ENCODE measurements at places on chromosomes 4 and X.

- no peak for DNase-seq
These were observed 303.3 kb downstream of the FRMPD4 start for GRCh38 chrX:12441381-12442128.

- DNase-seq = no peak
These were observed 225.0 kb upstream of the PUDP start for GRCh38 chrX:7372825-7373525.

DNA sequence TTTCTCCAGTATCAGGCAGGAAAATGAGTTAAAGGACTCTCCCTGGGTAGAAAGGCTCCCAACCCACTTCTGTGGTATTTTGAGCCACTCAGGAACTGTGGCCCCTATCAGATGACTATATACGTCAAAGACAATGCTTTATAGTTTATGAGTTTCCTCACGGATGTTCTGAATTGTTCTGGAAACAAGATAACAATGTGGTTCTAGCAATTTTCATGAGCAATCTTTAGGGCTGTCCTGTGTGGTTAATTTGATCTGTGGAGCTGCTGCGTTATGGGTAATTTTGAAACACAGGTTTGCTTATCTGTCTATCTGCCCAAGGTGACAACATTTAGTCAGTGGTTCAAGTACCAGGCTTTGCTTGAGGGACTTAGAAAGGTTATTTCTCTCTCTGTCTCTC, 46.7 kb upstream of the IL2 start:
- no peak for DNase-seq

DNA sequence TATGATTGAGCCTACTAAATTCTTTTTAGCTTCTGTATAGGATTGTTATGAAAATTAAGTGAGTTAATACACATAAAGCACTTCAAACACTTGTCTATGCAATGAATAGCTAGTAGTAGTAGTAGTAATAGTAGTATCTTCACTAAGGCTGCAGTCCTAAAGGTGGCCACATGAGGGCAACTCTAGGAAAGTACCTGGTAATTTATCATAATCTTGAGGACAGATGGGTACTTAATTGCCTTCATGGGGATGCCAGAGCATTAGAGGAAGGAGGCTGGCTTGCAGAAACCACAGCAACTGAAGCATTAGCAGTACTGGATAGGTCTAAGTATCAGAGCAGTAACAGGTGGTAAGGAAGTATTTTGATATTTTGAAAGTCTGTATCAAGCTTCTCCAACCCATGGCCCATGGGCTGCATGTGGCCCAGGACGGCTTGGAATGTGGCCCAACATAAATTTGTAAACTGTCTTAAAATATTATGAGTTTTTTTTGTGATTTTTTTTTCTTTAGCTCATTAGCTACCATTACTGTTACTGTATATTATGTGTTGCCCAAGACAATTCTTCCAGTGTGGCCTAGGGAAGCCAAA, 17.3 kb downstream of the NIPAL1 start:
- DNase-seq = no peak

GRCh38 chr4:113682730-113683537, 78.6 kb downstream of the CAMK2D start:
- DNase-seq = peak; percentile 58

GRCh38 chr4:3701271-3701734, 64.9 kb upstream of the ADRA2C start:
- no peak for DNase-seq

GRCh38 chr4:121484633-121485032, 103.8 kb upstream of the QRFPR start:
- no peak for DNase-seq

DNA sequence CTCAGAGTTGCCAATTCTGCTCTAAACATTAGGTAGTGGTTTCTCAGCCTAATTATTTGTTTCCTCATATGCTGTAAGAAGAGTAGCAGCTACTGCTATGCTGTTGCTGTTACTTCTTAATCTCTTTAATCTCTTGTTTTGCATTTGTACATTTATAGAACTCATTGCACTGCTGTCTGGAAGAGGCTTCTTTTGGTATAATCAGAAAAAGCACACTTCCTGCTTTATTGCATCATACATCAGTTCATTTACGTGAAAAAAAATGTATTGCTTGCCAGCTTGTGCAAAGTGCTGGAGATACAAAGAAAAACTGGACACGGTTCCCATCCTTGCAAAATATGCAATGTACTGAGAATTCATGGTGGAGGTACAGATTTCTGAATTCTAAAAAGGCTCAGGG, 332.0 kb downstream of the GRXCR1 start:
- DNase-seq = no peak

- DNase-seq = no peak
These were observed 2.3 kb downstream of the IKBKG start for GRCh38 chrX:154549766-154550165.

- DNase-seq = no peak
These were observed 4.2 kb upstream of the TAB3 start for GRCh38 chrX:30893206-30893605.

DNA sequence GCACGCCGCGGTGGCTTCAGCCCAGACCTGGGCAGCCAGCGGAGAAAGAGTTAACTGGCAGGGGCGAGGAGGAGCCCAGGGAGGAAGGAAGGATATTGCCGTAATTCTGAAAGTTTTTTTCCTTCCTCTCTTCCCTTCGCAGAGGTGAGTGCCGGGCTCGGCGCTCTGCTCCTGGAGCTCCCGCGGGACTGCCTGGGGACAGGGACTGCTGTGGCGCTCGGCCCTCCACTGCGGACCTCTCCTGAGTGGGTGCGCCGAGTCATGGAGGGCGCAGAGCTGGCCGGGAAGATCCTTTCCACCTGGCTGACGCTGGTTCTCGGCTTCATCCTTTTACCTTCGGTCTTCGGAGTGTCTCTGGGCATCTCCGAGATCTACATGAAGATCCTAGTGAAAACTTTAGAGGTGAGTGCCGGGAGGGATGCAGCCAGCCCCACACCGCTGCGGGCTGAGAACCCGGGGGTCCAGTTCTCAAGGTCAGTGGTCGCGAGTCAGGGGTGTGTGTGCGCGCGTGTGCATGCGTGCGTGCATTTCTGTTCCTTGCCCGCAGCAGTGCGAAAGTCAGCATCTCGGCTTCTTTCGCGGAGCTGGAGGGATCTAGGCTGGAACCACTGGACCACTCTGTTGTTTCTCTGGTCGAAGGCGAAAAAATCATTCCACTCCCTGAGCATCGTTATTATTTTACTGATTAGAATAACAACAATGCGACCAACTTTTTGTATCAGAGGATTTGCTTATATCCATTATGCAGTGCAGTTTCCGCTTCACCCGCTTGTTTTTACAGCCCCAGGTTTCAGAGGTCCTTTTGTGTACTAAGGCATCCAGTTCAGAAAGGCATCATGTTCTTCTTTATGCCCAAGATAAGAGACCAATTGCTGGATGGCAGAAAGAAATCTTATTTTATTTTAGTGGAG, 709 bp downstream of the GPAT3 start:
- no peak for DNase-seq

DNA sequence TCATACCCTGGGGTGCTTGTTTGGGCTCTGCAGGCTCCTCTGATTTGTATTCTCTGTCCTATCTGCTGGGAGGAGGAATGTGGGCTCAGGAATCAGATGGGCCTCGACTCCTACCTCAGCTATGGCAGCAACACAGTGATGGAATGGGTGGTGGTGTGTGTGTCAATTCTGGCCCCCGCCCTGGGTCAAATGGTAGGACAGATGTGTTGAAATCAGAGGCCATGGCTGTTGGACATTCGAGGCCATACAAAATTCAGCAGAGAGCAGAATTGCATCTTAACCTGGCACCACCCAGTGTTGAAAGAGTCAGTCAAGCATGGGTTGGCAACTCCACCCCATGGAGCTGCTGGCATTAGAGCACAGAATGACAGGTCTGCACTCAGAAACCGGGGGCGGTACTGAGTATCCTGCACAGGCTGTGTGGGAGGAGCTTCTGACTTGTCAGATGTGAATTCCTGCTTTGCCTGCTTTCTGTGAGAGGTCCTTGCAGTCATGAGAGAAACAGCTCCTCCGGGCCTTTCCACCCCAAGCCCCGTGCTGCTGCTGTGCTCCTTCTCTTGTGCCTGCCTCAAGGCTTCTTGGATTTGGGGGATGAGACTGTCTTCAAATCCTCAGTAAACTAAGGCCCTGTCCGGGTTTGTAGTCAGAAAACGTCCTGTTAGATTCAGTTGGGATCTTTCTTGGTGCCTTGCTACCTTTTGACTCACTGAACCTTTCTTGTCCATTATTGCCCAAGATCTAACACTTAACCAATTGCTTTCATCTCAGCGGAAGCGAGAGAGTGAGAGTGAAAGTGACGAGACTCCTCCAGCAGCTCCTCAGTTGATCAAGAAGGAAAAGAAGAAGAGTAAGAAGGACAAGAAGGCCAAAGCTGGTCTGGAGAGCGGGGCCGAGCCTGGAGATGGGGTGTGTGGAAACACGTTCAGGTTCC, 13.0 kb downstream of the DKC1 start:
- no peak for DNase-seq

GRCh38 chr4:75790024-75790423, 65.6 kb downstream of the USO1 start:
- DNase-seq = no peak

- no peak for DNase-seq
These were observed 64.5 kb downstream of the DCHS2 start for GRCh38 chr4:154427149-154427548.

DNA sequence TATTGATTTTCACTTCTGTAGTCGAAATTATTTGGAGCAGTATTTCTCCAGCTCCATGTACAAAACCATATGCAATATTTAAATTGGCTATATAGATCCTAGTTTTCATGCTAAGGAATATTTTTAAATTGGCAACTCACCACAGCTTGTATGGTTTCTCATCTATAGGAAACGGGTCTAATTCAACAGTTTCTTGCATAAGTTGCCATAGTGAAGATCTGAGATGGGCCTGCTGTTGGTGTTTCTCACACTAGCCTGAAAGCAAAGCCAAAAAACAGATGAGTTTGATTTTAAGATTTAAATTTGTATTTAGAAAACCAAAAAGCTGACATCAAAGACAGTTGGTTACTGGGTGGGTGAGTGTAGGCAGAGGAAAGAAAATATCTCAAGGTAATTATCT, 5.5 kb downstream of the MAPK10 start:
- DNase-seq = no peak

GRCh38 chrX:794311-794710, 163.7 kb downstream of the SHOX start:
- DNase-seq = no peak

DNA sequence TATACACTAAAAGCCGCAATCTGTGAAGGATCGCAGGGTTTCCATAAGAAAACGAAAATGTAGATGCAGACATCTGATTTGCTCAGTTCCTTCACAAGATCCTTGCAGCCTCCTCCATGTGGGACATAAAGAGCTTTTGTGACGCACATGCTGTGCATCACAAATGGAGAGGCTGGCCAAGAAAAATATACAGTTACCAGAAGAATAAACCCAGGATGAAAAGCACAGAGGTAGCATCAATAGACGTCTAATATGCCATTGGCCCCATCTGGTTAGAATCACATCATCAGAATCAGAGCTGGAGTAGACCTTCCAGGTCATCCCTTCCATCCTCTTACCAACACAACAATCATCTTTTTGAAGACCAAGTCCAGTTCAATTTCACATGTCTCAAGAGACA, 517.4 kb downstream of the RAB28 start:
- no peak for DNase-seq

- DNase-seq = no peak
These were observed 93.6 kb downstream of the IRF2 start for GRCh38 chr4:184380707-184381106.

GRCh38 chr4:94459462-94460161, 7.9 kb downstream of the PDLIM5 start:
- no peak for DNase-seq

- DNase-seq = no peak
These were observed 24.9 kb upstream of the DDX3X start for GRCh38 chrX:41308884-41309647.

DNA sequence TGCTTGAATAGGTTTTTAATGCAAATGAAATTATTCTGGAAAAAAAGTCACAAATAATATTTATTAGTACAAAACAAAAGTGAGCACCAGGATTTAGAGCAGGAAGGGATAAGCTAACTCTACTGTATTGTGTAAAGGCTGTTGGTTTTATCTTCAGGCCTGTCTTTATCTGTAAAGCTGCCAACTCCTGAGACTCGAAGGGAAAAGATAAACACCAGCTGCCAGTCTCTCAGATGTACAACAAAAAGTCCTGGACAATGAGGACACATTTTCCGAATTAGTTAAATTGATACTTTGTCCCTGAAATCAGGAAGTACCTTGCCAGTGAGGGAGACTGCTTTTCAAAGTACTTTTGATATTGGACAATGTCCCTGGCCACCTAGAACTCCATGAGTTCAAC, 8.8 kb downstream of the DDX60 start:
- DNase-seq = no peak

DNA sequence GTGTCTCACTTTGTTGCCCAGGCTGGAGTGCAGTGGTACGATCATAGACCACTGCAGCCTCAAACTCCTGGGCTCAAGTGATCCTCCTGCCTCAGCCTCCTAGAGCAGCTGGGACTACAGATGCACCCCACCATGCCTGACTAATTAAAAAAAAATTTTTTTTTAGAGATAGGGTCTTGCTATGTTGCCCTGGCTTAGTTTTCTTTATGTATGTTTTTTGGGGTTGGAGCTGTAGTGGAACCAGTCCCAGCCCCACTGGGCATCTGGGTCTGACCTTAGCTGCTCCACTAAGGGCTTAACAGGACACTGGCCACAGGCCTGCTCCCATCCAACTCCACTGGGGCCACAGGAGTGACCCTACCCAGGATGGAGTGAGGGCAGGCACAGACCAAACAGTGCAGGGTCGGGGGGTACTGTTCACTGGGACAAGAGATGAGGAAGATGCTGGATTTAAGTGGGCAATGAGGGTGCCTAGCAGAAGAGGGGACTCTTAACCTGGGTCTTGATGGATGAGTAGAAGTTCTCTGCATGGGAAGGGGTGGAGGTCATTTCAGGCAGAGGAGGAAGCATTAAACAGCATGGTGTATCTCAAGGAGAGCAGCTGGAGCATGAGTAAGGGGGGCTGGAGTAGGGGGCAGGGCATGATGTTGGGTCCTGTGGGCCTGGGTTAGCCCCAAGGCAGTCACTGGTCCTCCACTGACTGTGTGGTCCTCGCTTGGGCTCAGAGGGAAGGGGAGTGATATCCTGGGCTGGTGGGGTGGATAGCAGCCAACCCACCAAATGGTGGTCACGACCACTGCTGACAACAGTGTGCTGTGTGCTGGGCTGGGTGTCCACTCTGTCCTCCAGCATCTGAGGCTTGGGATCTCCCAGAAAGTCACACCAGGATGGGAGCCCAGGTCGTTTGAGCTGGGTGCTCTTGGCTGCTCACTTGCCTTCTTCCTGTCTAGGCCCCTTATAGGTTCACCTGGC, 24.1 kb upstream of the ADD1 start:
- DNase-seq = no peak

DNA sequence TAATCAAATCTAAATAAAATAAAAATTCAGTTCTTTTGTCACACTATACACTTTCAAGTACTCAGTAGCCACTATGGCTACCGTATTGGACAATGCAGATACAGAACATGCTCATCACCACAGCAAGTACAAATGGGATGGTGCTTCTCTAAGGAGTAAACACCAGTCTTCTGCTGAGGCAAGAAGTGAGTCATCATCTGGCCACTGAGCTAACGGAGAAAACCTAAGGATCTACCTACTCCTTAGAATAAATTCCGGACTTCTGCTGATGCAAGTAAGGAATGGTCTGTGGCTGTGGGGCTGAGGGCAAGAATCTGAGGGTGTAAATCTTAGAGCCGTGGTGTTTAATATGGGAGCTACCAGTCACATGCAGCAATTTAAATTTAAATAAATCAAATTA, 11.3 kb upstream of the RBMXL3 start:
- no peak for DNase-seq

Measured in activated T-helper 1 cell treated with anti-CD3 and anti-CD28 coated beads, Interleukin-2, amount 50 U/mL, for 16 hours (primary cell).